CD4-positive, alpha-beta memory T cell (primary cell): ENCODE measurements at places on chromosomes 1 and 21.

DNA sequence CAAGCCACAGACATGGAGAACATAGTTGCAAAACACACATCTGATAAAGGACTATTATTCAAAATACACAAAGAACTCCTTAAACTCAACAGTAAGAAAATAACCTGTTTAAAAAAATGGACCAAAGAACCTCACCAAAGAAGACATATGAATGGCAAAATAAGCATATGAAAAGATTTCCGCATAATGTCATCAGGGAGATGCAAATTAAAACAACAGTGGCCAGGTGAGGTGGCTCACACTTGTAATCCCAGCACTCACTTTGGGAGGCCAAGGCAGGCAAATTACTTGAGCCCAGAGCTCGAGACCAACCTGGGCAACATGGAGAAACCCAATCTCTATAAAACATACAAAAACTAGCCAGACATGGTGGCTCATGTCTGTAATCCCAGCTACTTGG lies 50.4 kb downstream of the PRPF38A start:
- no peak for DNase-seq
- H3K4me3 ChIP-seq: no peak overlapping the region
- H3K36me3 ChIP-seq: peaks cover 4% of the 10 kb centered on the region
- H3K27me3 ChIP-seq: no peaks in the 10 kb centered on the region
- no peak overlapping the region for H3K27ac ChIP-seq
- H3K4me1 ChIP-seq: no peaks in the 10 kb centered on the region

- H3K4me3 ChIP-seq: no peak overlapping the region
- H3K27me3 ChIP-seq: no peaks in the 10 kb centered on the region
- no peak overlapping the region for H3K27ac ChIP-seq
- no peak for DNase-seq
These were observed 115.0 kb upstream of the BACE2 start for GRCh38 chr21:41052820-41053555.

- peaks cover 31% of the 10 kb centered on the region for H3K4me1 ChIP-seq
- peak; percentile 50 for DNase-seq
- H3K27ac ChIP-seq: peak overlapping the region; percentile 95
- H3K36me3 ChIP-seq: peaks cover 27% of the 10 kb centered on the region
These were observed 551 bp downstream of the ZRANB2 start for GRCh38 chr1:71080230-71080738.

DNA sequence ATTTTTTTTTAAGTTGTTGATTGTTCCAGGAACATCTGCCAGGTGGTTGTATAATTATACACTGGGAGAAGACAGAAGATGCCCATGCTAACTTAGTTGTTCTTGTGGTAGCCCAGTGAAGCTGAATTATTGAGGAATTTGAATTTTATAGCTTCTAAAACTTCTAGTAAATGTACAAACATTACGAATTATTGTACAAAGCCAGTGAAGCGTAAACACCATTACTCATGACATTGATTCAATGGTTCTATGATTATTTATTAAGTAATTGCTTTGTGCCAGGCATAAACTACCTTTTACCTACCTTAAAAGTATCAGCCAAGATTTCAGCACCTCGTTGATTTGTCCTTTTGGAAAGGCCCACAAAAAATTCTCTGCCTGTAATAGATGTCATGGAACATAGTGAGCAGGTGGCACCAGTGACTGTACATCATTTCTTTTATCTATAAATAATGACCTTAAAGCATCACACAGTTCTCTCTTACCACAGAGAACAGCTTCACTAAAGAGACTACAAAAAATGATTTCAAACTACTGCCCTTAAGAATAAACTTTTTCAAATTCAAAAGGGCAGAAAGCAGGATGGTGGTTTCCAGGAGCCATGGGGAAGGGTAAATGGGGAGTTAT lies 74.9 kb upstream of the BCL10 start:
- DNase-seq: no peak
- H3K4me1 ChIP-seq: no peaks in the 10 kb centered on the region
- no peaks in the 10 kb centered on the region for H3K27me3 ChIP-seq
- H3K36me3 ChIP-seq: no peaks in the 10 kb centered on the region
- no peak overlapping the region for H3K27ac ChIP-seq

DNA sequence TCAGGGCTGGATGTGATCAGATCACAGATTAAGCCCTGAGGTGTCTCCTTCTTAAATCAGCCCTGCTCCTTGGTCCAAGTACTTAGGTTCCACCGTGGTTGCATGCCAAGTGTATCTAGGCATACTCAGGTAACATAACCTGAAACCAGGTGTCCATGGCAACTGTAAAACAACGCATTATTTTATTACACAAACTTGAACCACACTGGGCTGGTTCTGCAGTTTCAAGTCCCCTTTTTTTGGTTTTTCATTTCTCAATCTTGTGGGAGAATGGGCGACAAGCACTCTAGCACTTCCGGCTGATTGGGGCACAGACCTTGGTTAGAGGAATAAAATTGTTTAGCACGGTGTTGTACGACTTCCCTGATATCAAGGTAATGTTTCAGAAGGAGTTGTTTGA lies 65.2 kb downstream of the GBP6 start:
- H3K36me3 ChIP-seq: no peaks in the 10 kb centered on the region
- no peaks in the 10 kb centered on the region for H3K27me3 ChIP-seq
- no peak for DNase-seq
- no peak overlapping the region for H3K4me3 ChIP-seq
- no peak overlapping the region for H3K27ac ChIP-seq
- H3K4me1 ChIP-seq: no peaks in the 10 kb centered on the region

GRCh38 chr1:244590670-244591069 lies 62.3 kb upstream of the DESI2 start:
- H3K27ac ChIP-seq: no peak overlapping the region
- DNase-seq: no peak
- no peaks in the 10 kb centered on the region for H3K4me1 ChIP-seq
- no peaks in the 10 kb centered on the region for H3K36me3 ChIP-seq
- no peaks in the 10 kb centered on the region for H3K27me3 ChIP-seq
- no peak overlapping the region for H3K4me3 ChIP-seq

GRCh38 chr1:64864018-64864940 lies 102.1 kb downstream of the JAK1 start:
- peaks cover 56% of the 10 kb centered on the region for H3K36me3 ChIP-seq
- no peaks in the 10 kb centered on the region for H3K27me3 ChIP-seq
- H3K4me1 ChIP-seq: peaks cover 29% of the 10 kb centered on the region
- H3K27ac ChIP-seq: peak overlapping the region; percentile 48
- no peak overlapping the region for H3K4me3 ChIP-seq
- peak; percentile 77 for DNase-seq

DNA sequence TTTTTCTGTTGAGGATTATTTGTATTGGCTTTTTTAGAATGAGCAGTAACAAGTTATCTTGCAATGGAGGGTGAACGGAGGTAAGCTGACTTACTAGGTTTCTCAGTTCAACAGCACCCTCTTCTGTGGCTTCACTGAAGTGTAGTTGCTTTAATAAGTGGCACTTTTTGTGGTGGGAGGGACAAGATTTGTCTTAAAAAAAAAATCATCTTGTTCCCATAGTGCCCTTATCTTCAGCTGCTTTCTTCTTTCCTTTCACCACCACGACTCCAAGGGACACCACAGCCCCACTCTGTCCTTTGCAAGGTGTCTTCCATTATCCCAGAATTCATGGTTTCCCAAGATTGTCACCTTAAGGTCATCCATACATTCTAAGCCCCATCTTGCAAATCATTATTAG lies 92.9 kb downstream of the PIGK start:
- H3K36me3 ChIP-seq: no peaks in the 10 kb centered on the region
- H3K27me3 ChIP-seq: no peaks in the 10 kb centered on the region
- no peak overlapping the region for H3K27ac ChIP-seq
- H3K4me1 ChIP-seq: no peaks in the 10 kb centered on the region

- no peak for DNase-seq
- no peak overlapping the region for H3K27ac ChIP-seq
- no peaks in the 10 kb centered on the region for H3K36me3 ChIP-seq
- H3K27me3 ChIP-seq: no peaks in the 10 kb centered on the region
These were observed 29.9 kb upstream of the EDN2 start for GRCh38 chr1:41514381-41514780.

DNA sequence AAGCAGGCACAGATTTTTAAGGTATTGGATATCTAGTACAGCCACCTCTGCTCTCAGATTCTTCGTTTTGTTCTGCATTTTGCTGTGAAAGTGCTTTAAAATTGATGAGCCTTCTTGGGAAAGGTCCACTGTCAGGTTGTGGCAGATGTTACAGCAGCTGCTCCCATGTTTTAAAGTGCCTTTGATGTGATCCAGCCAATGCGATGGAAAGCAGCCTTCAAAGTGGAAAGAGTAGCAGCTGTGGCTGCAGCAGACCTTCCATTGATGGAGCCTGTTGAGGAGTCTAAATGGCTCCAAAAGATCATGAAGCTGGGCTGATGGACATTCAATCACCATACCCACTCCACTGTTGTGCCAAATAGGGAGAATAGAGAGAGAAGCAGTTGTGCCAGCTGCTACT lies 816.9 kb downstream of the PLA2G4A start:
- H3K27me3 ChIP-seq: no peaks in the 10 kb centered on the region
- no peak for DNase-seq
- H3K4me1 ChIP-seq: no peaks in the 10 kb centered on the region

DNA sequence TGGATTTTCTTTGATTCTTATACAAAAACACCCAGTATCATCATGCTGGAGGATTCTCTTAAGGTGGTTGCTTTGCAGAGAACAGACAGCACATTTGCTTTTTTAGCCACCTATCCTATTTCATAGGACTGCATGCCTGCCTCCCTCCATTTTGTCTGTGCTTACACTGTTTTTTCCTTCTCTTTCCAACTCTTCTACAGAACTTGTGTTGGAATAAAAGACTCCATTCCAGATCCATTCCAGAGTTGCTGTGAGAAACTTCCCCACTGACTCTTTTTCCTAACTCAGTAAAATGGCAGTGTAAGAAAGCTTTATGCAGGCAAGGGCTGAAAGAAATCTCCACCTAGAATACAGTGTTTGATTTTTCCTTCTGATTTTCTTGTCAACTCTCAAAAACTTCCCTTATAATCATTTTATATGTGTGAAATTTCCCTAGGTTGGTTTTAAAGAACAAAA lies 5.2 kb upstream of the ARID1A start:
- no peak overlapping the region for H3K4me3 ChIP-seq
- H3K27ac ChIP-seq: no peak overlapping the region
- no peak for DNase-seq
- H3K4me1 ChIP-seq: peaks cover 28% of the 10 kb centered on the region
- H3K27me3 ChIP-seq: no peaks in the 10 kb centered on the region

- H3K27ac ChIP-seq: no peak overlapping the region
- no peak for DNase-seq
- H3K27me3 ChIP-seq: no peaks in the 10 kb centered on the region
- H3K4me3 ChIP-seq: no peak overlapping the region
- no peaks in the 10 kb centered on the region for H3K36me3 ChIP-seq
These were observed 29.6 kb downstream of the CLIC6 start for GRCh38 chr21:34698270-34699015.

DNA sequence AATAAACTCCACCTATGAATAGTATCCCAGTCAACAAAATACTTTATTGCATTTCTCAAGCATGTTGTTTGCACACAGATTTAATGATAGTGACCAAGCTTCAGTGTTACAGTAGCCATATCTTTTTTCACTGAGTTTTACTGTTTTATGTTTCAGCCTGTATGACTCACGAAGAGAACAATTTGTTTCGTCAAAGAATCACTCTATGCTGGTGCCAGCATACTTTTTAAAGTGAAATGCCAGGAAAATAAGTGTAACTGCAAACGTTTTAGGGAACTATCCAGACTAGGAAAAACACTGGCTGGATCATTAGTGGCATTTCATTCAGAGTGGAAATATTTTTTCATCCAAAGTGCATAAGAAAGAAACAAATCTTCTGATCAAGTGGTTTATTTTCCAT lies 210.8 kb downstream of the COL11A1 start:
- H3K36me3 ChIP-seq: no peaks in the 10 kb centered on the region
- H3K4me3 ChIP-seq: no peak overlapping the region
- H3K4me1 ChIP-seq: no peaks in the 10 kb centered on the region
- H3K27ac ChIP-seq: no peak overlapping the region
- no peaks in the 10 kb centered on the region for H3K27me3 ChIP-seq
- no peak for DNase-seq

- no peaks in the 10 kb centered on the region for H3K4me1 ChIP-seq
- no peak overlapping the region for H3K27ac ChIP-seq
- no peak for DNase-seq
- H3K36me3 ChIP-seq: no peaks in the 10 kb centered on the region
- no peak overlapping the region for H3K4me3 ChIP-seq
These were observed 624.4 kb upstream of the PLXNA2 start for GRCh38 chr1:208868554-208868953.

GRCh38 chr21:42569732-42570301 lies 56.2 kb downstream of the SLC37A1 start:
- no peak for DNase-seq
- H3K36me3 ChIP-seq: peaks cover 18% of the 10 kb centered on the region
- H3K4me3 ChIP-seq: no peak overlapping the region
- no peaks in the 10 kb centered on the region for H3K4me1 ChIP-seq

- H3K27me3 ChIP-seq: no peaks in the 10 kb centered on the region
- no peak for DNase-seq
- no peak overlapping the region for H3K4me3 ChIP-seq
- no peaks in the 10 kb centered on the region for H3K36me3 ChIP-seq
- no peaks in the 10 kb centered on the region for H3K4me1 ChIP-seq
These were observed 1031.5 kb upstream of the ADGRL2 start for GRCh38 chr1:80769208-80769750.

DNA sequence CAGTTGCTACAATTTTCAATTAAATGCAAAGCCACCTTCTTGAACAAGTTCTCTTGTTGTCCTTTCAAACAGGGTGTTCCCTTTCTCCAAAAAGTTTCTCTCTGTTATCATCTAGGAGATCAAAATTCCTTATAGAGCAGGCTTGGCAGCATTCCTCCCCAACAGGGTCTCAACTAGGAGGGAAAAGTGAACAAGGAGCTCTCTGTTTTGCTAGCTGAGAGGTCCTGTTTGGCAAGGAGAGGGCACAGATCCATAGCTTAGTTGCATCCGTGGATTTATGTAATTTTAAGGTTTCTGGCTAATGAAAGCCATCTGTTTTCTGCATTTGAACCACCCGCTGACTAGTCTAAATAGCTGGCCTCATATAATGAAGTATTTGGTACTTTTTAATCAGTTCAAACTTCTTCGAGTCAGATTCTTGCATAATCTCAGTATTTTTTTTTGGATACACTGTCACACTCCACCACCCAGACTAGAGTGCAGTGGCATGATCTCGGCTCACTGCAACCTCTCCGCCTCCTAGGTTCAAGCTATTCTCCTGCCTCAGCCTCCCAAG lies 54.0 kb downstream of the APP start:
- no peak overlapping the region for H3K27ac ChIP-seq
- H3K36me3 ChIP-seq: no peaks in the 10 kb centered on the region
- no peaks in the 10 kb centered on the region for H3K4me1 ChIP-seq
- H3K27me3 ChIP-seq: no peaks in the 10 kb centered on the region
- no peak for DNase-seq

- peaks cover 8% of the 10 kb centered on the region for H3K4me1 ChIP-seq
- no peak for DNase-seq
- no peak overlapping the region for H3K4me3 ChIP-seq
- H3K27ac ChIP-seq: no peak overlapping the region
- H3K27me3 ChIP-seq: no peaks in the 10 kb centered on the region
These were observed 1.1 kb upstream of the FABP3 start for GRCh38 chr1:31373897-31374486.
